ENCODE measurements at places on chromosomes 16 and 17. TPM values are rescaled to one million over a fixed set of nuclear protein-coding genes. Genes with fewer than 3 reads are reported as not detected.

- DNase-seq, result no peak
These were observed 32.7 kb downstream of the COX10 start for GRCh38 chr17:14101976-14102375.

CSH2 gene
- 0.70 TPM for polyA plus RNA-seq

- DNase-seq, result no peak
These were observed 26.1 kb downstream of the MNT start for GRCh38 chr17:2374549-2375285.

DNA sequence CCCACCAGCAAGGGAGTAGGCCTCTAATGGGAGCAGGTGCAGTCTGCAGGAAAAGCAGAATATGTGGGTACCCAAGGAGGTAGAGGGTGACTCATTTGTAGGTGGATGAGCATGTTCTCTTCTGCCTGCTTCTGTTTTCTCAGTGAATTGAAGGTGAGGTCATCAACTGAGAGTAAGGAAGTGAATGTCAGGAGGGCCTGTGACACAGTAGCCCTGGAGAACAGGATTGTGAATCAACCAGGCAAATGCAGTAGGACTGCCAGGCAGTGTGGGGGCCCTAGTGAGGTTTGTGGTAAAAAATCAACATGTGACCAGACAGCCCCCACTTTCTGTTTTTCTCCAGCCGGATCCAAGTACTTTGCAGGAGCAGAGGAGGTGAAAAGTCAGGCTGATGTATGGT, 150.5 kb upstream of the SOX9 start:
- no peak for DNase-seq

- no peak for DNase-seq
These were observed 6.1 kb upstream of the HNF1B start for GRCh38 chr17:37750768-37751475.
